Activated T-cell treated with anti-CD3 and anti-CD28 coated beads for 4 hours (primary cell): ENCODE measurements at places on chromosomes 7 and 10.
A peak's percentile ranks its signal among the peaks of the same experiment; 100 is the strongest.

DNA sequence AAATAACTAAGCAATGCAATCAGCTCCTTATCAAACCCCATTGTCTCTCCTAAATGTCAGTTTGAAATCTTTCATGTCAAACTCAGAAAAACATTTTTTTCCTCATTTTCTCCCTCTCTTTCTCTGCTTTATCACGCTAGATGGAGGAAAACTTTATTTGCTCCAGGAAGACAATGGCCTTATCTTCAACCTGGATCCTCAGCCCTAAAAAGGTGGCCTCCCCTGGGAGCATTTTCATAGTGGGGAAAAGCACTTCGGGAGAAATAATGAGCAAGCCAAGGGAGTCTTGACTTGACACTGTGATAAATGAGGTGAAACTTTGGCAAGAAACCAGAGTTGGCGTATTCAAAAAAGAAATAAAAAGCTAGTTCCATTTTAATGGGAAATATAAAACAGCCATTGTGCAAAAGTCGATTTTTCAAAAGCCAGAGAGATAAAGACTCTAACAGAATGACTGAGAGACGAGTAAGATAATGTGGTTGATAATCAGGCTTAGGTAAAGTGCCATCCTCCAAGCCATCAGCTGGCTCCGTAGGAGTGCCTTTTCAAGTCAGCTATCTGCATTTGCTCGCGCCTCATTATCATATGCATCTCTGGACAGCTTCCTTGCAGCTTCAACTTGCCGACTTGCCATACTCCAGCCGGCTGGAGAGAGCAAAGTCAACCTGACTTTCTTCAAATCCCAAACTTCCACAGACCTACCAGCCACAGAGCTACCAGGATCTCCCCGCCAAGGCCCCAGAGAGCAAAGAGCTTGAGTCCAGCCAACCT, 19.9 kb downstream of the HABP2 start:
- DNase-seq, result no peak

GRCh38 chr7:39741942-39742623, 118.7 kb downstream of the RALA start:
- DNase-seq, result peak; percentile 24

DNA sequence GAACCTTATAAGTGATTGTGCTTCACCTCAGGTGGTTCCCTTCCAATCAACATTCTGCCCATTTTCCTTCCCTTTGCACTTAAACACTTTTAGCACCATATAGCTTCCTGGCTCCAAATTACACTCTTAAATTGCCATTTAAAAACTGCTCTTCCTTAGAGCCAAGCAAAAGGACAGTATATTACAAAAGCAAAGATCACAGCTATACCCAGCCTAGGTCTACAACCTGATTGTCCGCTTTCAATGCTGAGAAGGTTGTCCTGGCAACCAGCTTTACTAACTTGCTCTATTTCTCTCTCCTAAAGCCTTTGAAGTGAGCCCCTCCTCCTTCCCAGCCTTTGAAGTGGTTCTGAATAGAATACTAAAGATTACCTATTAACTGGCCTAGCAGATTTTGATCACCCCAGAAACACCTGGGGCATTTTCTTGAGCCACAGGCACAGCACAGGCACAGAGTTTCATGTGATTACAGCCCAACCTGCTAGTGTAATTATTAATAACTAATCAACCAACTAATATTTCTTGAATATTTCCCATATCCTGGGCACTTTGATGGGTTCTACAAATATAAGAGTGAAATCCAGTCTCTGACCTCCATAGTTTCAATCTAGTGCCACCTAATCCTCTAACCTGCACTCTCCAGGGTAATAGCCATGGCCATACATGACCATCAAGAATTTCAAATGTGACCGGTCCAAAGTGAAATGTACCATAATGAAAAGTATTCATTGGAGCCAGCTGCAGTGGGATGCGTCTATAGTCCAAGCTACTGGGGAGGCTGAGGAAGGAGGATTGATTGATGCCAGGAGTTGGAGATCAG, 63.6 kb upstream of the TRIM24 start:
- no peak for DNase-seq

GRCh38 chr7:120941064-120941463, 9.5 kb upstream of the ING3 start:
- no peak for DNase-seq

GRCh38 chr7:116598278-116598677, 73.4 kb downstream of the CAV1 start:
- no peak for DNase-seq

GRCh38 chr7:73811760-73812168, 19.0 kb upstream of the CLDN4 start:
- peak; percentile 26 for DNase-seq

GRCh38 chr10:23818484-23818883, 379.6 kb downstream of the OTUD1 start:
- no peak for DNase-seq

- no peak for DNase-seq
Measured at GRCh38 chr10:95480901-95481491, 80.2 kb downstream of the SORBS1 start.

DNA sequence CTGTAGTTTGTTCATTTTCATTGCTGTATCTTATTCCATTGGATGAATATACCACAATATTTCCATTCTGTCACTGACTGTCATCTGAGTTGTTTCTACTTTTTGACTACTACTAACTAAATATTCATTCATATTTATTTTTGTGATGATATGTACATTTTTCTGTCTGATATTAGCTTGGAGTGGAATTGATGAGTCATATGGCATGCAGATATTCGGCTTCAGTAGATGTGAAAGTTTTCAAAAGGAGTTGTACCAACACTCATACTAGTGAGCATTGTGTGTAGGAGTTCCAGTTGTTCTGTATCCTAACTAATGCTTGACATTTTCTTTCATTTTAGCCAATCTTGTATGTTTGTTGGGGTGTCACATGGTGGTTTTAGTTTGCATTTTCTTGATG, 7.7 kb downstream of the RUNDC3B start:
- no peak for DNase-seq

DNA sequence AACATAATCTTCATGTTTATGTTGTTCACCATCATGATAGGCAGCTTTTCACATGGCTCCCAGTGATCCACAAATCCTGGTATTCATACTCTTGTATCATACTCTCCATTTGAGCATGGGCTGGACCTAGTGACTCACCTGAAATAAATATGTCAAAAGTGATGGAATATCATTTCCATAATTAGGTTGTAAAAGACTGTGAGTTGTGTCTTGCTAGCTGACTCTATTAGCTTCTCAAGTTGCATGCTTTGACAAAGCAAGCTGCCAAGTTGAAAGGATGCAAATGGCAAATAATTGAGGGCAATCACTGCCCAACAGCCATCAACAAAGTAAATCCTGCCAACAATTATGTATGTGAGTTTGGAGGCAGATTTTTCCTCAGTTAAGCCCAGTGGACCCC, 300.4 kb downstream of the AHR start:
- DNase-seq, result no peak

DNA sequence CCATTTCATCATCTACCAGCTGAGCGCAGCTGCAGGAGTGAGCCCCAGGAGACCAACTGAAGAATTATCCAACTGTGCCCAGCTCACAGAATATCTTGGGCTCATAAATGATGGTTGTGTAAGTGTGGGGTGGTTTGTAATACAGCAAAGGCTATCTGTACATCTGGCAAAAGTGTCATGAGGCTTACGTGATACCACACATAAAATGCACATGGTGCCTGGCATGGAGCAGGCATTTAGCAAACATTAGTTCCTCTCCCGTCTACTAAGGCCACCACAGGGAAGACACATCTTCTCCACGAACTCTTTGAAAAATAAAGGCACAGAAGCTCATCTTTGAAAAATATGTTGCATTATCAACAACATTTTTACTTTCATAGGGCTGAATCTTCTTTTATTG, 32.3 kb downstream of the AOAH start:
- DNase-seq, result no peak

DNA sequence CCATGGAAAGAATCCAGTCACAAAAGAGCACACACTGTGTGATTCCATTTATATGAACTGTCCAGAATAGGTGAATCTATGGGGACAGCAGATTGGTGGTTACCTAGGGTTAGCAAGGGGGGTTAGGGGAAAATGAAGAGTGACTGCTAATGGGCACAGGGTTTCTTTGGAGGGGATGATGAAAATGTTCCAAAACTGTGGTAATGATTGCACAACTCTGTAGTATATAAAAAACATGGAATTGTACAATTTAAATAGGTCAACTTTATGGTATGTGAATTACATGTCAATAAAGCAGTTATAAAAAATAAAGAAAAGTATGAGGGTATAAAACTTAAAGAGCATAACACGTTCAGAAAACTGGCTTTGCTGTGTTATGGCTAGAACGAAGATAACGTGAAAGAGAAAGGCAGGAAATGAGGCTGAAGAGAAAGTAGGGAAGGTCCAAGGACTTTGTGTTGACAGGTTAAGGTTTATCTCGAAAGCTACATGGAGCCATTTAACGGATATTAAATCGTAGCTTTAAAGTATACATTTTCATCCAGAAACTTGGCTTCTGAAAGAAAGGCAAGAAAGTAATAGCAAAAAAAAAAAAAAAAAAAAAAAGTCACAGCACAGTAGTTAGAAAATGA, 26.4 kb upstream of the MSS51 start:
- no peak for DNase-seq

DNA sequence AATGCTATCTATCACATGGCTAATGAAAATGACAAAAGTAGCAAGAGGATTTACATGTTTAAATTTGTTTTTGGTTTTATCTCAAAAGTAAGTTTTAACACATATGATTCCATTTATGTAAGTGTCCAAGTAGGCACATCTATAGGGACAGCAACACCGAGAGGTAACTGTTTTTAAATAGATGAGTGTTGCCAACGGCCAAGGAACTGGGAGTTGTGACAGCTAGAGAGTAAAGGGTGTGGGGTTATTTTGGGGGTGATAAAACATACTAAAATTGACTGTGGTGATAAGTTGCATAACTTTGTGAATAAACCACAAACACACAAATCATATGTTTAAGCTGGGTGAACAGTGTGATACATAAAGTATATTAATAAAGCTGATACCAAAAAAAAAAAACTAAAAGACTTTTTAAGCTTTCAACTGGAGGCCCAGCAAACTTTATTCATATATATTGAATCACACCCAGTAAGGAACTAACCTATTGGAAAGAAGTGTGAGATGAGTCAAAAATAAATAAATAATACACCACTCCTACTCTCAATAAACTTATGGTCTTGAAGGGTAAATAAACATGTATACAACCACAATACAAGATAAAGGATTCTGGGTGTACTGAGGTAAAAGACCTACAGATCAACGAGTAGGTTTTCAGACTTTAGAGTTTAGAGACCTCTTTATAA, 33.0 kb downstream of the LRRC72 start:
- no peak for DNase-seq

DNA sequence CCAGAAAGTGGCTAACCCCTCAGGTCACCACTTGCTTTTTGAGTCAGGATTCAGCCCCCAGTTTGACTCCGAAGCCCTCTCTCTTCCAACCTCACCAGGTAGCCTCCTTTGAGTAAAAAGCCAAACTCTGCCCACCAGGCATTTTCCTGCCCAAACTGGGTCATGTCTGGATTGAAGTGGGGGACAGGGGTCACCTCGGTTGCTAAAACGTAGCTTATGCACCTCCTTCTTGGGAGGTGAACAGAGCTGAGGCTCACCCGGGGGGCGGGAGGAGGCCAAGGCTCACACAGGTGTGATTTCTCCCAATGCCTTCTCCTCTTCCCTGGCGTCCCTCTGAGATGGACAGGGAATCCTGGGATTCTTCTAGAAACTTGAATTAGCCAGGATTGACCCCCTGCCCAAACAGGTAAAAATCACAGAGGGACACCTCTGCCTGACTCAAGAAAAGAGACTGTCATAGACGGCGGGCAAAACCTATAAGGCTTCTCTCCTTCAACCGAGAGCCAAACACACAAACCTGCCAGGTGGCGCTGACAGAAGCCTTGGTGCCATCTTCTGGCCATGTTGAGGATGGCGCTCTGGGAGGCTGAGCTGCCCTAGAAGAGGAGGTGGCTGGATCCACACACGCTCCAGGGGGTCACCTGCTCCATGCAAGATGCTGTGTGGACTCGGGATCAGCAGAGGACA, 51.6 kb downstream of the PRLHR start:
- peak; percentile 12 for DNase-seq

GRCh38 chr7:106153891-106154449, 41.9 kb upstream of the SYPL1 start:
- peak; percentile 62 for DNase-seq

- DNase-seq, result no peak
Measured at GRCh38 chr7:98321301-98321700, 39.8 kb downstream of the BRI3 start.

GRCh38 chr7:122485856-122486255, 181.3 kb upstream of the FEZF1 start:
- no peak for DNase-seq

DNA sequence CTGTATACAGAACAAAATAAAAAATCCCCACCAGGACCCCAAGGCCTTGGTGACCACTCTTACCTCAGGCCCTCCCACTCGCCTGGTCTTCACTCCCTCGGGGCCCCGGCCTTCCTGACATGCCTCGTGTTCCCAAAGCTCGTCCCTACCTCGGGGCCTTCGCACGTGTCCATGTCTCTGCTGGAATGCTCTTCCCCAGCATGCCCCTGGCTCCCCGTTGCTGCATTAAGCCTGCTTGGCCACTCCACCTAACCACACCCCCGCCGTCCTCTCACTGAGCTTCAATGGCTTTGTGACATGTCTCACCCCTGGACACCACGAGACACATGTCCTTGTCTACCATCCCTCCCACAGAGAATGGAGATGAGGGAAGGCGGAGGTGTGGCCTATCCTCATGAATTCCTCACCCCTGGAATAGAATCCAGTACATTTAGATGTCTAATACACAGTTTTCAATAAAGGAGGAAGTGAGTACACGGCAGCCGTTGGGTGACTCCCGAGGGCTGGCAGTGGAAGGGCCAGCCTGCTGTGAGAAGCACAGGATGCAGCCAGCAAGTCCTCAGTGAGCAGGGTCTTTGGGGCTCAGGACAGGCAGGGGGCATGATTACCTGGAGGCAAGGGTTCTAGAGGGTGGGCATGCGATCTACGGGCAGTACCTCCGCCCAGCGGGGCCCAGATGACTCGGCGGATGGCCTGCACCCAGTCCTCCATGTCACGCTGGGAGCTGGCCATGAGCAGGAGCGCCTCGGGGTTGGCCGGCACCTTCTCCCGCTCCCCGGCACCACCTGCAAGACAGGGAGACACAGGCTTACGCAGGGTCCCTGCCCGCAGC, 125.7 kb downstream of the ARHGAP22 start:
- DNase-seq, result no peak
